ENCODE measurements at places on chromosomes 3 and 15. TPM values are rescaled to one million over a fixed set of nuclear protein-coding genes. Genes with fewer than 3 reads are reported as not detected.

- DNase-seq = no peak
Measured at GRCh38 chr3:66036586-66037148, 2.1 kb downstream of the MAGI1 start.

DNA sequence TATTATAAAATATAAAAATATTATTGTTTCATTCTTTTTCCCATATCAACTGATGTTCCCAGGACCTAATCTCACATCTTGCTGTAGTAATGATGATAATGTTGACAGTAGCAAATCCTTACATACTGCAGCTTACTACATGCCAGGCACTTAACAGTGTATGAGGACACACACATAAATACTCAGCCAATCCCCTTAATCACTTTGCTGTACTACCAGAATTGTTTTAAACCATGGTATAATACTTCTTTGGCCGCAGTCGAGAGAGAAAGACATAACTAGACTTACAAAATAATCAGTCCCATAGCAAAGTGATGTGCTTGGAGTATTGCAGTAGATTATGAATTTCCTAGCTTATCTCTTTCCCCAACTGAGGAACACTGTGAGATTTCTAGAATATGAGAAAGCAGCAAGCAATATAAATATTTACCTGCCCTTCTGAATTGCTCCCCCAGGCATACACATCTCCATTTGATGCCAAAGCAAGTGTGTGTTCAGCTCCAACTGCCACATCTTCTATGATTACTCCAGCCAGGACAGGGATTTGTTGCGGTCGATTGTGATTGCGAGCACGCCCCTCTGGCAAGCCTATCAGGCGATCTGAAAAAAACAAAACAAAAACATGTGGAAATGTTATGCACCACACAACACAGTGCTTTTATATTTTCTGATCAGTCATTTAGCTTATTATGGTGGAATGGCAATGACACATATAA lies 33.0 kb downstream of the FBXL22 start:
- no peak for DNase-seq

GRCh38 chr3:188202358-188203138 lies 48.6 kb downstream of the LPP start:
- DNase-seq = no peak

DNA sequence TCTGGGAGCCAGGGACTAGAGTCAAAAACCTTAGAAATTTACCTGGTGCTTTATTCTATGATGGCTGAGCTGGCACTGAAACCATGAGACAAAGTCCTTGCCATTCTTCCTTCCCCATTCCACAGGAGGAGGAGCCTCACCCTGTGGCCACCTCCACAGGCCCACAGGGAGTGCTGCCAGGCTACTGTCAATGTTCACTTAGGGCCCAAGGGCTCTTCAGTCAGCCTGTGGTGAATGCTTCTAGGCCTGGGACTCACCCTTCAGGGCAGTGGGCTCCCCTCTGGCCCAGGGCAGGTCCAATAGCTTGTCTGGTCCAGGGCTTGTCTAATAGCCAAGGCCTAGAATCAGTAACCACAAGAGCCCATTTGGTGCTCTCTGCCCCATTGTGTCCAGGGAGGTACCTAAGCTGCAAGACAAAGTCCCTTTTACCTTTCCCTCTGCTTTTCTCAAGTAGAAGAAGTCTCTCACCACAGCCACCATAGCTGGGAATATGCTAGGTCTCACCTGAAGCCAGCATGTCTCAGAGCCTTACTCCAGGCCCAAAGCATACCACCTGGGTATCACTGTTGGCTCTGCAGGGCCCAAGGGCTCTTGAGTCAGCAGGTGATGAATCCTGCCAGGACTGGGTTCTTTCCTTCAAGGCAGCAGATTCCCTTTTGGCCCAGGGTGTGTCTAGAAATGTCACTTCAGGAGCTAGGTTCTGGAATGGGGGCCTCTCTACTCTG lies 61.8 kb upstream of the CHRNB4 start:
- no peak for DNase-seq

DNA sequence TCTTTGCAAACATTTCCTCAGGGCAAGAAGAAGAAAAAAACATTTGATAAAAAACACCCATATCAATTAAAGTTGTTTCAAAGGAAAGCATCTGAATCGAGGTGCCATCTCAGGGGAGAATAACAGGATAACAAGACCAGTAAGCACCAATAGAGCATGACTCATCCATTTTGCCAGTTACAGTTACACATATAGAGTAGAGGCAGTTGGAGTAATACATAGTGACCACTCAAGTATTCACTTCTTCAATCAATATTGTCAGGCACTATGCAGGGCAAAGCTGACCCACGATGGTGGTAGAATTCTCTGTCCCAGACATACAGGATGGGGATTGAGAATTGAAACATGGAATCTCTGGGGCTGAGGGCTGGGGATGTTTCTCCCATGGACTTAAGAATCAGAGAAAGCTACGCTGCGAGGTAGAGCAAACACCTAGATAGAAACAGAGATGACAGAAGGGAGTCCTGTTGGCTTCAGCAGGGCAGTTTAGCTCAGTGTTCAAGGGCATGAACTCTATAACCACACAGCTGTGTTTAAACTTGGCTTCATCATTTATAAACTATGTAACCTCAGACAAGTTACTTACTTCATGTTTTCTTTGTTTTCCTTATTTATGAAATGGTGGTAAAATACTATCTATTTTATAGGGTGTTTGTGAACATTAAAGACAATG lies 186.4 kb upstream of the NANOGP8 start:
- DNase-seq = no peak

GRCh38 chr3:56886314-56886713 lies 84.6 kb upstream of the ARHGEF3 start:
- DNase-seq = no peak

DNA sequence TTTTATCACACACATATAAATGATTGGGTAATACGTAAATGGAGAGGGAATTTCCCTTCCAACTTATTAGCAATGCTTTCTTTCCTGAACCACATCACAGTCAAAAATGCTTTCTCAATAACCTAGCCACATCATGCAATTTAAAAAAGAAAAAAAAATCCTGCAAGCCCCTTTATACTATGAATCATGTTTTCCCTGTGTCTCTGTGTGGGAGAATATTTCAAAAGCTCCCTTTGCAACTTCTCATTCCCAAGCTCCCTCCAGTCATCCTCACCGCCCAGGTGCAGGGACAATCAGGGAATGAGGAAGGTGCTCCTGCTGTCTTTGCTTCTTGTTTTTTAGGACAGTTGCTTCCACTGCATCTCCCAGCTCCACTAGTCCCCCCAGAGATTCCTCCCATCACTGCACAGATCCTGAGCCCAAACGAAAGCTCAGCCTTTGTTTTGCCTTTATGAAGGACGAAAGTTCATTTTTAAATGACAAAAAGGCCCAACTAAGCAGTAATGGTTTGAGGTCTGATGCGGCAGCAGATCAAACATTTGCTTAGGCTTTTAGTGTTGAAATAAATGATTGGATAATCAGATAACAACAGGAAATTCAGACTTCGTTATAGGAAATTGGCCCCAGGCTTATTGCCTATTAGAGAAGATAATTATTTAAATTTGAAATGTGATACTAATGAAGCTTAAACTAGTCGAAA lies 47.8 kb upstream of the ADGRG7 start:
- DNase-seq = no peak

GRCh38 chr15:58087871-58088270 lies 22.4 kb upstream of the ALDH1A2 start:
- no peak for DNase-seq

DNA sequence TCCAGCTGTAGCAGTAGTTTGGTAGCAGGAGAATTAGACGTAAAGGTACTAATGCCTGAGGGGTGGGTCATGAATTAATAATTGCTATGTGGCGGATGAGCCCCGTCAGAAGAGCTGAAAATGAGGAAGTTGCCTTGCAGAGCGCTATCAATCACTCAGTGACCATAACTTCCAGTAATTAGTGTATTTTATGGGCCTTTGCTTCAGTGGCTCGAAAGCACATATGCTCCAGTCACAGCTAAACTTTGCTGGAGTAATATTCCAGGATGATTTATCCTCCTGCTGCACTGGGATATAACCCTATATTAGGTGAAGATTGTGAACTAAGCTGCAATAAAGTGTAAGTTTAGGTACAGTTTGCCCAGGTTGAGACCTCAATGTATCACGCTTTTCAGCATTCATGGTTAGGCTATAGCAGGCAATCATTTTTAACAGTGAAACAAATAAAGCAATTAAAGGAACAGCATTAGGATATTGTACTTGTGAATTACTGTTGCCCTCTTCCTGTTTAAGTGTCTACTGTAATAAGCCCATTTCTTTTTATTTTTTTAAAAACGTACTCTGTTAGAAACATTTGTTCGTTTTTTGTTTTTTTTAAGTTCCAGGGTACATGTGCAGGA lies 104.6 kb upstream of the SKOR1 start:
- DNase-seq = no peak

DNA sequence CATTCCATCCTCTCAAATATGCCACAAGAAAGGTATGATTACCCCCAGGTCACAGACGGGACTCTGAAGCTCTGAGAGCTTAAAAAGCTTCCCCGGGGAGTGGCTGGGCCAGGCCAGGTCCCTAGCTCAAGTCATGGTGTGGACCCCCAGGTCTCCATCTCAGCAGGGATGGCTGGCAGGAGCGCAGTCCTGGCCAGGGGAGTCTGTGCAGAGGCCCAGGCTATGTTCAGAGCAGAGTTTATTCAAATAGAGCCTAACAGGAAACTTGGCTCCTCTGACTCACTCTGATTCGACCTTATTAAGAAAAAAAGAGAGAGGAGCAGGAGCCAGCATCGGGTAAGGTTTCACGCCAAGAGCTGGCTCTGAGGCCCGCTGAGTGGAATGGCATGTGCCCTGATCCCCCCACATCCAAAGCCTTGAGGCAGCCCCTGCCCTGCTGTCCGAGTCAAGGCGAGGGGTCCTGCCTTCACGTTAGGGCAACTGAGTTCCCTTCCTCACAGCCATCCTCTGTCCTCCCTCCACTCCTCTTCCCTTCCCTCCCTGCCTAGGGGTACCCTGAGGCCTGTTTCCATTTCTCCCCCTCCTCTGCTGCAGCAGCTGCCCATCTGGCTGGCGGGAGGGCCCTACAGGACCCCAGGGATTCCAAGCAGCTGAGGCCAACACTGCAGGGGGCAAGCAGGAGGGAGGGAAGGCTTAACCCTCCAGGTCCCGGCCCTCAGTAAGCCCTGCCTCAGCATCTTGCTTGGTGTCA lies 1.9 kb upstream of the LOXL1 start:
- DNase-seq = no peak

GRCh38 chr3:112405845-112406244 lies 72.9 kb downstream of the CD200 start:
- no peak for DNase-seq

DNA sequence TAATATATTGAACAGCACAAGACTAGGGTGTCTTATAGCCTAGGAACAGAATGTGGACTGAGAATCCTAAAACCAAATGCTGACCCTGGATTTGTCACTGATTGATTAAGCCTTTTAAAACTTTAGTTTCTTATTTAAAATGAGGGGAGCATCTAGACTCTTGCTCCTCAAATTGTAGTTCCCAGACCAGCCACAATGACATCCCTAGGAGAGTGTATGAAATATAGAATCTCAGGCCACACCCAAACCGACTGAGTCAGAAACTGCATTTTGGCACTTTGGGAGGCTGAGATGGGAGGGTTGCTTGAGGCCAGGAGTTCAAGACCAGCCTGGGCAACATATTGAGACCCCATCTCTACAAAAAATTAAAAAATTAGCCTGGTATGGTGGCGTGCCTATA lies 287.8 kb upstream of the UMPS start:
- DNase-seq = no peak

DNA sequence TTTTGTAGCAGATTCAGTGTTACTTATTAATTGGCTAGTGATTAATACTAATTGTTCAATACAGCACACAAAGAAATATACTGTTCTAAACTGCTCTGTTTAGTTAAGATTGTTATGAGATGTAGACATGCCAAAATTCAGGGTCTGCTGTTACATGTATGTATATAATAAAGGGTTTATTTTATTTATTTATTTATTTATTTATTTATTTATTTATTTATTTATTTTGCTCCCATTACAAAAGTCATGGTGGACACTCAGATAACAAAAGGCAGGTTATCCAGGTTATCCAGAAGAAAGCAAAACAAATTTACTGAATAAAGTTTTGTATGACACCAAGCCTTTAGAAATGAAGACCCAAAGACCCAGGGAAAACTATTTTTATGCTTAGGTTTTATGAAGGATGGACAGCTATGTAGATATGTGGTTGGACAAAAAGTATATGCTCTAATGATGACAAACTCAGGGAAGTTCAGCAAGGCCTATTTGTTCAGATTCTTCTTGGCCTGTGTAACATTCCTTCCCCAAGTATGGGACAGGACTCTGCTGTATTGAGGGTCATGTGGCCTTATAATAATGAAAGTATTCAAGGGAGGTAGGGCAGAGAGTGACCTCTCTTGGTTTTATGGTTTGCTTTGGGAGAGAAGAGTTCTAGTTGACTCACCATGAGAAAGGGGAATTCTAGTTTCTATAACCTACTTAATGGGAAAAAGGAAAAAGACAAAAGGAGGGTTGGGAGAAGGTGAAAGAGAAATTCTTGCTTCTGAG lies 1056.8 kb downstream of the ROBO2 start:
- no peak for DNase-seq

DNA sequence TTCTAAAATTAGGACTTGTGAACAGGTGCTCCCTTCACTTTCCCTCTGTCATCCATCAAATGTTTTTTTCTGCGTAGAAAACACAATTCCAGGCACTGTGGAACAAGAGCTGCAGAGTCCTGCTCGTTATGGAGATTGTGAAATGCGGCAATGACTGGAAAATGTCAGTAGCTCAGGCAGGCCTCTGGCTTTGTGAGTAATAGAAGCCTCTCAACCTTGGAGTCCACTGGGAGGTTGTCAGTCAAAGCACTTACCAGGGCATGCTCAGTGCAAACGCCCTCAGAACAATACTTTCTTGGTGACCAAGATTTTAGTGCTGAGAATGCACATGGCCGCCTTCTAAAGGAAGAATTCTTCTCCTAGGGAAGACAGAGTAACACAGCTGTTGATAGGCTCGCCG lies 26.7 kb upstream of the MED12L start:
- no peak for DNase-seq

GRCh38 chr3:124056846-124057245 lies 64.9 kb upstream of the ROPN1 start:
- DNase-seq = no peak

GRCh38 chr3:126170073-126170777 lies 10.2 kb downstream of the ALDH1L1 start:
- DNase-seq = no peak

DNA sequence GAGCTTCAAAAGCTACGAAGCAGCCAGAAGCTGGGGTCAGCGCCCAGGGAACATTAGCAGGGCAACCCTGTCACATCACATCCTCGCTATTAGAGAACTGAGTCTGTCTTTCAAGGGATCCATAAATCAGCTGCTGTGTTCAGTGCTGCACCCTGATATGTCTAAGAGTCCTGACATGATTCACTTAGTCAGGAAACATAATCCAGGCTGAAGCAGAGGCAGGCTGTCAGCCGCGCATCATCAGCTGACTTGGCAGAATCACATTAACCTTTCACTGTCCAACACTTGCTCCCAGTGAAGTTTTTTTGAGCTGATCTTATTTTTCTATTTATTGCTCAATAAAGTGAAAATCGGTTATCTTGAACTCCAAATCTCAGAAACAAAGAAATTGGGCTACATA lies 23.5 kb downstream of the MYH15 start:
- DNase-seq = no peak

- no peak for DNase-seq
Measured at GRCh38 chr15:63203451-63204090, 14.2 kb downstream of the RAB8B start.

GOLGA8S gene
- total RNA-seq = not detected

TRPM7 gene
- total RNA-seq = 30.0 TPM

NR2F2 gene
- total RNA-seq = 3.7 TPM

ZIC1 gene
- not detected for total RNA-seq

LRRN1 gene
- 0.19 TPM for total RNA-seq

NUDT16 gene
- total RNA-seq = 7.5 TPM

EOMES gene
- 0.19 TPM for total RNA-seq

EMC7 gene
- 18.9 TPM for total RNA-seq

IL5RA gene
- total RNA-seq = 0.95 TPM

CLDN18 gene
- total RNA-seq = not detected

GRM2 gene
- 0.04 TPM for total RNA-seq
